ENCODE measurements at places on chromosomes 16 and 17. TPM values are rescaled to one million over a fixed set of nuclear protein-coding genes. Genes with fewer than 3 reads are reported as not detected.

- no peak overlapping the region for H3K4me3 ChIP-seq
- no peak for DNase-seq
- no peak overlapping the region for H3K27ac ChIP-seq
- no peaks in the 10 kb centered on the region for H3K36me3 ChIP-seq
- peaks cover 38% of the 10 kb centered on the region for H3K4me1 ChIP-seq
These were observed 11.9 kb downstream of the SPNS2 start for GRCh38 chr17:4510618-4510941.

DNA sequence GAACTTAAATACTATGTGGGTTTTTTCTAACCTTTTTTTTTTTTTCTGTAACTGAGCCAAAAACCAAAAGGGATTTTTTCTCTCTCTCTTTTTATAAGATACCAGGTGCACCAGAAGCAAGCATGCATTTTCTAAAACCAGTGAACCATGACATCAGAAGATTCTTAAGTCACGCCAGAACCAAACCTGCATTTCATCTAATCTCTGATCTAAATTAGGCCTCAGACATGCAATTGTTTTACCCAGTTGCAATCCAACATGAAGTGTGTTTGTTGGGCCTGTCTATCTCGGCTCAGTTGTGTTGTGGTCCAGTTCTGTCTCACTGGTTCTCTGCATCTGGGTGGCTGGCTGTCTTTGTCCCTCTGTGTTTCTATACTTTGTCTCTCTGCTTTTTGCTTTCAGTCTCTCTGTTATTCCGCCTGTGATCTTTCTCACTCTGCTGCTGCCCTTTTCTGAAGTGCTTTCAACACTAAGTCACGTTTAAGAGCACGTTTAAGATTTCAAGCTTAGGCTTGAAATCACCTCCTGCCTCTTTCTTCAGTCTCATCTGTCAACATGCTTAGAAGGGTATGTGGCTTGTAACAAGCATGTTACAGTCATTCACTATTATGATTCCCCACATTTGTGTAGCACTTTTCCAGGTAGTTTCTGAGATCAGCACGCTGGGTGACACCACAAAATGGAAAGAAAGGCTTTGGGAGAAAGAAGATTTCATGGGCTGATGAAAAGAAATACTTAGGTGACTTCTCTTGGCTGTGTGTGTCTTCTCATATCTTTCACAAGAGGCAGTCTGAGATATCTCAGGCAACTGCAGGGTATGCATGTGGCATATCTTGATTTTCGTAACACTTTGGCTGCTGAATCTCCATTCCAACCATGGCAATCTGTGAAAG is 488.9 kb downstream of the SHISA9 start:
- no peaks in the 10 kb centered on the region for H3K27me3 ChIP-seq
- H3K36me3 ChIP-seq = no peaks in the 10 kb centered on the region
- no peak overlapping the region for H3K4me3 ChIP-seq
- H3K4me1 ChIP-seq = no peaks in the 10 kb centered on the region

DNA sequence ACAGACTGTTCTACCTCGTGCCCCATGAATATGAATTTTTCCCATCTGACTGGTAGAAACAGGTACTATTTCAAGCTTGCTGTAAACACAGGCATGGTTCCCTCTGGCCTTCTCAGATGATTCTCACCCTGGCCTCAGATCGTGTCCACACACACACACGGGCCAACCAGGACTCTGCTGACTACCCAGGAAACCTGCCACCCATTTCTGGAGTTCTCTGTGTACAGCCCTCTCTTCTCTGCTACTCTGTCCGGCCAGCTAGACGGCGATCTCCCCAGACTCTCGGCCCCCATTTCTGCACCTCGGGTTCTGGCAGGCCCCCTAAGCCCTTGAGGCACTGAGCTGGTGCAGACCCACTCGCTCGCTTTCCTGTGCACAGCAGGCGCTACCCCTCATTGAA is 31.2 kb downstream of the RPA1 start:
- H3K4me1 ChIP-seq = peaks cover 4% of the 10 kb centered on the region
- no peaks in the 10 kb centered on the region for H3K27me3 ChIP-seq
- no peak for DNase-seq
- H3K36me3 ChIP-seq = peaks cover 29% of the 10 kb centered on the region

DNA sequence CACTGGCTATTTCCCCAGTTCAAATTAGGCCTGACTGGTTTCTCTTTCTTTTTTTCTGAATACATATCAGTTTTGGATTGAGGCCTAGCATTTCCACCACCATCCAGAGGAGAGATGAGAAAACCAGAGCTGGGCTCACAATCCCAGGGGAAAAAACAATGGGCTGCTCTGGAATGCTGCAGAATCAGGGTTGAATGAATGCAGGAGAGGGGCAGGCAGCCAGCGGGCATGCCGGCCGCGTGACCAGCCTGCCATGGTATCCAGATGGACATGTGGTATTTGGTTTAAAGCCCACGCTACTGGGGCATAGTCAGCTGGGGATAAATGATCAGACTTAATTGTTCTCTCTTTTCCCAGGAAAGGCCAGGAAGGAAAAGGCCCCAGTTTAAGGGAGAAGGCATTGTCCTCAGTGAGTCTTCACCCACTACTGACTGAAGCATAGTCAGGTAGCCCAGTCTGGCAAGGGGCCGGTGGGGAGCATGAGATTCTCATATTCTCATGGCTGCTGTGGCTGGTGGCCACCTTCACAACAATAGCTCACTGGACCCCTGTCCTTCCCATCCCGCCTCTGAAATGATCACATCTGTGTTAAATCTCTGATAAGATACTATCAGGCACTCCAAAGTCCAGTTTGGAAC is 38.7 kb upstream of the RHOT1 start:
- H3K4me3 ChIP-seq = no peak overlapping the region
- peaks cover 35% of the 10 kb centered on the region for H3K4me1 ChIP-seq
- H3K27ac ChIP-seq = peak overlapping the region; percentile 85
- no peak for DNase-seq
- peaks cover 2% of the 10 kb centered on the region for H3K27me3 ChIP-seq
- no peaks in the 10 kb centered on the region for H3K36me3 ChIP-seq

The GUCY2D gene
- not detected for total RNA-seq

DNA sequence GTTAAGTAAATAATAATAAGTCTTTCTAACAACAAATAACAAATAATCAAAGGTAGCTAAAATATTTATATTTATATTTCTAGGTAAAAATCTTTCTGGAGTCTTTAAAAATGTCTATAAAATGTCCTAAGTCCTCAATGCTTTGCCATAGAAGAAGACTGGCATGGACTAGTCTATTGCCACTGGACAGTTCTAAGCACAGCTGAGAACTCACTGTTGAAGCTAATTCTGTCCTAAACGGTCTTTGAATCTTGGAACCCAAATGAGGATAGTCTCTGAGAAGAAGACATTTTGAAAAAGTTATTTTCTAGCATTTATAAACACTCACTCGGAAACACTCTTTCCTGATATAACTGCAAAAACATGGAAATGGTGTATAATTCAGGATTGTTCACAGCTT is 539 bp downstream of the MYH8 start:
- no peaks in the 10 kb centered on the region for H3K27me3 ChIP-seq
- H3K27ac ChIP-seq = no peak overlapping the region
- no peak for DNase-seq
- H3K4me3 ChIP-seq = no peak overlapping the region
- no peaks in the 10 kb centered on the region for H3K4me1 ChIP-seq

DNA sequence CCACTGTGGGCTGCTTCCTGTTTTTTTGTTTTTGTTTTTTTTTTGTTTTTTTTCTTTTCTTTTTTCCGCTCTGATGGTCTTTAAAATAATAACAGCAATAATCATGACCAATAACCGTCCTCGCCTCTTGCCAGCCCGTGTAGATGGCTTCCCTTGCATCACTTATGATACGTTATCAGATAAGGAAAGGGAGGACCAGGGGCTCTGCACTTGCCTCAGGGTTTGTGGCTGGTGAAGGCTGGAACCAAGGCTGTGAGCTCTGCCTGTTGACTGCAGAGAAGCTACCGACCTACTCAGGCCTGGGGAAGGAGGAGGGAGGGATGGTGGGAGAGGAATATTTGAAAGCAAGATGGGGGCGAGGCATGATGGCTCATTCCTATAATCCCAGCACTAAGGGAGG is 114.0 kb upstream of the SDK2 start:
- H3K4me3 ChIP-seq = no peak overlapping the region
- H3K36me3 ChIP-seq = no peaks in the 10 kb centered on the region

DNA sequence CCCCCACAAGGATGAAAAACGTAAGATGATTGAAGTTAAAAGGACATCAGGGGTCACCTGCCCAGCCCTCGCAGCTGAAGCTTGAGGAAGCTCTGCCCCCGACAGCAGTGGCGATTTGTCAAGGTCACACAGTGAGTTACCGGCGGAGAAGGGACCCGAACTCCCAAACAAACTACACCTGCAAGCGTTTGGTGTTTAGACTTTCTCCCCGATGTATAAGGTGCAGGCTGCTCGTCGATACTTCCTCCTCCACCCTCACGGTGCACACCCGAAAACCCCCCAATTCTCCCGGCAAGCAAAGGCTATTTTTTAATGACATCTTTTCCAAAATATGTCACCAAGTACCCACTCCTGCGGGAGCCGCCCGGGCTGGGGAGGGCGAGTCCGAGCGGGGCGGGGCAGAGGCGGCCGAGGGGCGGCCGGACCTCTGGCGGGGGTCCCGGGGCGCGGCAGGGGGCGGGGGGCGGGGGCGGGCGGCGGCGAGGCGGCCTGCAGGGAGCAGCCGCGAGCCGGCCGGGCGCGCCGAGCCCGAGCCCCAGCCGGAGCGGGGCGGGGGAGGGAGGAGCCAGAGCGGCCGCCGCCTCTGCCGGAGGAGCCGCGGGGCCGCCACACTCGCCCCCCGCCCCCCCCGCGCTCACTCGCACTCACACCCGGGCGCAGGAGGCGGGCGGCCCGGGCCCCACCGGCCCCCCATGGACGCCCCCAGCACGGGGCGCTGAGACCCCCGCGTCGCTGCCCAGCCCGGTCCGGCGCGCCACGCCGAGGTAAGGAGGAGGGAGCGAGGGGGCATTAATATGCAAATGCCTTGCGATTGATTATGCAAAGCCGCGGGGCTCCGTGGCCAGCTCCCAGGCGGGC is at the start of gene THRA:
Gene THRA, plus strand, starts transcription at position 637 of the 858 bp plus-strand sequence. CDS start 11,524 bp downstream, outside the sequence.
- peaks cover 24% of the 10 kb centered on the region for H3K27me3 ChIP-seq
- no peak within 1 kb of the TSS for H3K27ac ChIP-seq
- H3K4me3 ChIP-seq = peak within 1 kb of the TSS; percentile 80
- DNase-seq = peak; percentile 75

DNA sequence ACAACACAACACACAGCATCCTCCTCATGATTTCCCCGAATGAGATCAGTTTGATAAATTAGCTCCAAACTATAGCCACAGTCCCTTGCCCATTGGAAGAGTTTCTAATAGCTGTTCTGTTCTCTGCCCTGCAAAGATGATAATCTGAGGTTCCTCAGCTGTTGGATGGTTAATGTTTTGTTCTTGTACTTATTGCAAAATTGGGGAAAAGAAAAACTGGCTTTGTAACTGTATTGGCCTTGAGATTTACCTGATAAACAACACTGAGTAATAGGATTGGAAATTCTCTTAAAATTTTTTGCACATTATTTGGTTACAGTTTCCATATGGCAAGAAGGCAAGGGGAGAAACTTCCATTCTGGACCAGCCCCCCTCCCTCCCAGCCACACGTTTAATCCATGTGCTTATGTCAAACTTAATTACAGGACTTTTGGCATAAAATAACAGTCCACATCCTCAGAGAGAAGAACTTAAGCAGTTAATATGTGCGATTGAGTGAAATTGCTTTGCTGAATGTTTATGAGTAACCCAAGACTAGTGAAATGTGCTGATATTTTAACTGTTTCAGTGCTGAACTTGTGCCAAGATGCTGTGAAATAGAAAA is 119.1 kb upstream of the ZFHX3 start:
- no peaks in the 10 kb centered on the region for H3K36me3 ChIP-seq
- no peak overlapping the region for H3K27ac ChIP-seq
- H3K4me3 ChIP-seq = no peak overlapping the region
- H3K4me1 ChIP-seq = no peaks in the 10 kb centered on the region

DNA sequence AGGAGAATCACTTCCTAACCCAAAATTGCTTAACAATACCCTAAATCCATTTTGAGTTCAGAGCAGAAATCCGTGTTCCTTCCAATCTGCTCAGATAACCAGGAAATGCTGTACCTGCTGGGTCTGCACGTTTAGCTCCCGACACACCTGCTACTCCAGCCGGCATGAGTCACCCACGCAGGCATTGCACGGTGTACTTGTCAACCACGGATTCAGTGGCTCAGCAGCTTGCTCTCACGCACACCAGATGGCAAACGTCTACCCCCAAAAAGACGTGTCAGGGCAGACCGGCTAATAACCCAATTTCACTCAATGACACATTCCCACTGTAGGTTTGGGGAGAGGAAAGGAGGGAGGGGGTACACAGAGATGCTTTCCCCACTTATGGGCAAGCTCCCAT is 468.1 kb downstream of the SOX9 start:
- no peaks in the 10 kb centered on the region for H3K36me3 ChIP-seq
- H3K27me3 ChIP-seq = peaks cover 63% of the 10 kb centered on the region
- no peak overlapping the region for H3K4me3 ChIP-seq
- no peak overlapping the region for H3K27ac ChIP-seq
- DNase-seq = peak; percentile 50
- H3K4me1 ChIP-seq = peaks cover 40% of the 10 kb centered on the region

- no peak overlapping the region for H3K27ac ChIP-seq
- peaks cover 5% of the 10 kb centered on the region for H3K27me3 ChIP-seq
- H3K36me3 ChIP-seq = no peaks in the 10 kb centered on the region
- no peaks in the 10 kb centered on the region for H3K4me1 ChIP-seq
- DNase-seq = no peak
These were observed 10.9 kb downstream of the ADGRG3 start for GRCh38 chr16:57679016-57679415.

All from activated CD8-positive, alpha-beta memory T cell treated with anti-CD3 and anti-CD28 coated beads, Interleukin-2, amount 10 ng/mL, durations not matched to agents 7 days and 5 days (primary cell).